HT1080 (cell line): ENCODE measurements at places on chromosomes 5 and 9. TPM values are rescaled to one million over a fixed set of nuclear protein-coding genes. Genes with fewer than 3 reads are reported as not detected.

- peak; percentile 84 for DNase-seq
These were observed 85.2 kb upstream of the ZBTB43 start for GRCh38 chr9:126719618-126720031.

Gene FGD3
- 0.06 TPM in 1 of 2 replicates, not detected in the other for total RNA-seq

Gene DND1
- 1.8 and 2.8 TPM in 2 replicates for total RNA-seq

DNA sequence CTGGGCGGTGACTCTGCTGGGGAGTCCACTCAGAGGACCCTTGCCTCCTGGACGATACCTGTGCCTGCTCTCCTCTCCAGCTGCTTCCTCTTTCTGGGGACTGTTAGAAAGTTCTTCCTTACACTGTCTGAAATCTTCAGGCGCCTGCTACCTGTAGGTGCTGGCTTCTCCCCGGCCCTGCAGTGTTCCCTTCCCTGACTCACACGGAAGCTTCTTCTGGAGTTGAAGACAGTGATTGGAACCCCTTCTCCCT is 562 bp downstream of the GSN start:
- DNase-seq = no peak

DNA sequence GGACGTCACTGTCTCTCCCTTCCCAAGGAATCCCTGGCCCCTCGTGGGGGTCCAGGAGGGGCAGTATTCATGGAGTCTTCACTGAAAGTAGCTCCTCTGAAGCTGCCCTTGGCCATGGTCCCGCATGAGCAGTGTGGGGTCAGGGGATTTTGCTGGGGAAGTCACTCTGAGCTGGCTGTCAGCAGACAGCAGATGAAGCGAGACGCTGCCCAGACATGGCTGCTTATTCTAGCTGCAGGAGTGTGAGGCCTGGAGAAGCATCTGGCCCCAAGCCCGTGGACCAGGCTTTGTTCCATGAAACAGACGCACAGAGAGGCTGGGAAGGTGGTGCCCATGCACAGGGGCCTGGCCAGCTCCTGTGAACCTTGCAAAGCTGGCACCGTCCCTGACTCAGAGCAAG is 21.5 kb upstream of the ASS1 start:
- no peak for DNase-seq

Gene SLC36A3
- not detected in 2 replicates for total RNA-seq

- DNase-seq = no peak
These were observed 131.0 kb upstream of the DAB2 start for GRCh38 chr5:39555788-39556187.

DNA sequence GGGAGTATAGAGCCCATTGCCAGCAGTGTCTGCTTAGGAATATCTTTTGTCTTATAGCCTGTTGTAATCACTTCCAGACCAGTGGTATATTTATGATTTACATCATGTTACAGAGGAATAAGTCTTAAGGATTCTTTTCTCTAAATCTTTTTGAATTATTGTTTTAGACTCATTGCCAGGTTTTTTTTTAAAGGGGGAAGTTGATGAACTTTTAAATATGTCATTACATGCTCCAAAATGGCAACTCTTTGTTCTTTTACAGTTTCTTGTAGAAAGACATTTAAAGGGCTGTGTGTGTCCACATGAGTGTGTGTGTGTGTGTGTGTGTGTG is 59.4 kb upstream of the NFIB start:
- no peak for DNase-seq

Gene ZNF658
- total RNA-seq = 2.2 and 2.6 TPM in 2 replicates

DNA sequence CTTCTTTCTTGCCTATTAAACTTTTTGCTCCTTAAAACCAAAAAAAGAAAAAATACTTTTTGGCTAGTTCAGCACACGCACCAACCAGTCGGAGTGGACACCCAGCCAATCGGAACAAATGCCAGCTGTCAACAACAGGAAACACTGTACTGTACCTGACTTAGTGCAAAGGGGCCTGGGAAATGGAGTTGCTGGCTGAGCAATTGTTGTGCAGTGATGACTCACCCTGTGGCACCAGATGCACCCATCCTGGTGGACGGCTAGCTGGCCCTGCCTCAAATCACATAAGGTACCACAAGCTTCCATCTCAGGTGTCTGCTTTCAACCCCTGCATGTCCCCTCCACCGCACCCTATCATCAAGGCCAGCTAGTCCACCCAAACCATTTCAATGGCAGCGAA is 20.9 kb downstream of the FOXE1 start:
- DNase-seq = peak; percentile 72

GRCh38 chr5:6732634-6733410 is 19.6 kb downstream of the TENT4A start:
- DNase-seq = peak; percentile 97

DNA sequence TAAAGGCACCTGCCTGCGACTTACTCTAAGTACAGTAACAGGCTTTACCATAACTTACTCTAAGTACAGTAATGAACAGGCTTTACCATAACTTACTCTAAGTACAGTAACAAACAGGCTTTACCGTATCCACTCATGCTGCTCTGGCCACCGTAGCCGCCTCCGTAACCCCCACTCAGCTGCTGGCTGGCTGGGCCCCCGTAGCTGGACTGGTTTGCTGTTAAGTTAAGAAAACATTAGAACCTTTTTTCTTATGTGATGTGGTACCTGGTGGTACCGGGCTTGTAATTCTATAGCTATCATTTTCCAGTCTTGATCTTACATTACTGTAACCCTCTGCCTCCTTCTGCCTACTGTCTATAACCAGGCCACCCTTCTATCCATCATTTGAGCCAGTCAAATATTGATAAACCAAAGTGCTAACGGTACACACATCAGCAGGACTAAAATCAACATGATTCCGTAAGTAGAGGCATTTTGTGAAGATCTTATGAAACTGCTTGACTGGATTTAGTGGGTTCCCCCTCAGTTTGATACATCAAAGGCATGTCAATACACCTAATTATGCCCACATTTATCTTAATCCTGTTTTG is 7.4 kb downstream of the HNRNPH1 start:
- DNase-seq = no peak

DNA sequence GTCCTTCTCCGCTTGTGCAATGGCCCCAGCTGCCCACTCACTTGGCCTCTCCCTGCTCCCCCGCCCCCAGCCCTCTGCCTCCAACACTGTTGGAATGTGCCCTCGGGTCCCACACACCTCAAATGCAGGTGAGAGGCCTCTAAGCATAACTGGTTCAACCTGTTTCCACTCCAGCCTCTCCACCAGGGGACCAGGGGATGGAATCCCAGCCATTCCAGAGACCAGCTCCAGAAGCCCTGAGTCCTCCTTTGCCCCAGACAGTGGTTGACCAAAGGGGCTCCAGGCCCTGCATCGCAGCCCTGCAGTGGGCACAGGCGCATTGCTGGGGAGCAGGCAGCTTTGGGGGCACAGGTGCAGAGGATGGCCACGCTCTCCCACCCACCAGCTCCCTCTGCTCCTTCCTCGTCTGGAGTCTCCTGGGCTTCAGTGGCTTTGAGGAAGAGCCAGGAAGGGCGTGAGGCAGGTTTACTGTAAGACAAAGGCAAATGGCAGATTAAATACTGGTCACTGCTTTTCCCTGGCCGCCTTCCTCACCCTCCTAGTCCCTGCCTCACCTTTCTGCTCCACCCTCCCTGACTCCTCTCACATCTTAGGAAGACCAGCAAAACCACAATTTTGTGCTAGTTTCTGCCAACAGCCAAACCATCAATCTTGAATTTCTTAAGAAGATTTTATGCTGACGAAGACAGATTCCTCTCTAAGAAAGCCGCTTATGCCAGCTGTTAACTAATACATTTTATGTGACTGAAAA is 29.1 kb upstream of the IRX2 start:
- DNase-seq = no peak

Gene ANKRD18B
- 3.7 and 15.0 TPM in 2 replicates for total RNA-seq

Gene GIN1
- total RNA-seq = 6.0 and 8.0 TPM in 2 replicates

Gene NUTM2G
- total RNA-seq = not detected in 2 replicates

GRCh38 chr9:99720455-99721050 is 101.1 kb upstream of the NR4A3 start:
- peak; percentile 29 for DNase-seq

DNA sequence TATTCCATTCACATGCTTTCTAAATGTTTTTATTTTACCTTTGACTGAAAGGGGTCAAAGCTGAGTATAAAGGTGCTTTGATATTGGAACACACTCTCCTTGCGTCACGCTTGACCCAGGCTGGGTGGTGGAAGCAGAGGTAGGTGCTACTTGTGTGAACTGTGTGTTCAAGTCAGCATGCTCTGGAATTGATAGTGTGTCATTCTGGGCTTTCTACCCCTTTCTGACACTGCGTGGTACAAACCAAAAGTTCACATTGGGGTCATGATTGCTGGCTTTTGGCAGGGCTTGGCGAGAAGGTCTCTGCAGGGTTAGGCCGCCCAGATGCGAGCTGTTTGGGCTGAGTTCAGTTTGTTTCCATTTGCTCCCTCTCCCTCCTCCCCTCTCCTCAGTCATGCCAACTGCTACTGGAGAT is 131.8 kb downstream of the ADAMTSL1 start:
- DNase-seq = no peak

Gene PTPRD
- 9.1 and 9.6 TPM in 2 replicates for total RNA-seq

DNA sequence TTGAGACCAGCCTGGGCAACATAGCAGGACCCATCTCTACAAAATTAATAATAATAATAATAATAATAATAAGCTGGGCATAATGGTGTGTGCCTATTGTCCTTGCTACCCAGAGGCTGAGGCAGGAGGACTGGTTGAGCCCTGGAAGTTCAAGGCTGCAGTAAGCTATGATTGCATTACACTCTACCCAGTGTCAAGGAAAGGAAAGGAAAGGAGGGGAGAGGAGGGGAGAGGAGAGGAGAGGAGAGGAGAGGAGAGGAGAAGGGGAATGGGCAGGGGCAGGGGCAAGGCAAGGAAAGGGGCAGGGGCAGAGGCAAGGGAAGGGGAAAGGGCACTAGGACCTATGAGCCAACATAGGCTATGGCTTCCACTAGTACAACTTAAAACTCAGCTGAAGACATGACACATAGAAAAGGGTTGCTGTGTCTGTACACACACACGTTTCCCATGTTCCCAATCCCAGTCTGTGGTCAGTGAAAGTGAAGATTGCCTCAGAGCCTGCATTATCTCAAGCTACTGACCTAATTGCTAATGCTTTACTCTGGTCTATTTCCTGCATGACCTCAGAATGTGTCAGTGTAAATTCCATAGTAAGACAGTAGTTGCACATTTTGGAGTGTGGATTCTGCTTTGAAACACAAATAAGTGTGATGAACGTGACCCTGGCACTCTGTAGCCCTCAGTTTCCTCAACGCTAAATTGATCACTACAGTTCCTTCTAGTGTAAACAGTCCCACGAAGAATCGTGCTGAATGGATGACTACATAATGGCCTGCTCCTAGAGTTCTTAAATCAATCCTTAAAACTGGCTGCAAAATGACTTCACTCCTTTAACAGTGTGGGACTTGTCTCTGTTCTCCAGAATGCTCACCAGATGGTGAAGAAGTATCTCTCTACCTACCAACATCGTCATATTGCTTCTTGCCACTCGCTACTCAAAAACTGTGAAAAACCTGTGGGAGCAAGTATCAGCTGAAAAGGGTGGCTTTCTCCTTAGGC is 497.0 kb downstream of the RAB3C start:
- DNase-seq = peak; percentile 95

Gene KIF20A
- 99.6 and 107 TPM in 2 replicates for total RNA-seq

Gene LTC4S
- total RNA-seq = 1.2 TPM in 1 of 2 replicates, not detected in the other

Gene UBE2R2
- 15.9 and 25.7 TPM in 2 replicates for total RNA-seq

- DNase-seq = no peak
These were observed 2.2 kb downstream of the NSMF start for GRCh38 chr9:137456864-137457405.

DNA sequence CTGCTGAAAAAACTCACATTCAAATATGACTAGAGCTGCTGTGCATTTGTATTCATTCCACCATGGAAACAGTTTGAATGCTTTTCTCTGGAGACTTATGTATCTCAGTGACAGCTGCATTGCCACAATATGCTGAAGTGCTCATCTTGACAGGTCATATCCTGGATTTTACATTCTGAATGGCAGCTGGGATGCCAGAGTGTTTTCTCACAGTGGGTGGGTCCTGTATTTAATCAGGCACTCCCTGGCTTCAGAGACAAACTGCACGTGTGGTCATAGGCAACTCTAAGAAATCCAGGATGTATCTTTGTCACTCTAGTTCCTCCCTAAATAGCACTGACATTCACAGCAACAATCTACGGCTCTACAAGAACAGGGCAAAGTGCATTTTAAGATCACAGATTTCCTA is 75.6 kb downstream of the ST8SIA4 start:
- DNase-seq = peak; percentile 72

DNA sequence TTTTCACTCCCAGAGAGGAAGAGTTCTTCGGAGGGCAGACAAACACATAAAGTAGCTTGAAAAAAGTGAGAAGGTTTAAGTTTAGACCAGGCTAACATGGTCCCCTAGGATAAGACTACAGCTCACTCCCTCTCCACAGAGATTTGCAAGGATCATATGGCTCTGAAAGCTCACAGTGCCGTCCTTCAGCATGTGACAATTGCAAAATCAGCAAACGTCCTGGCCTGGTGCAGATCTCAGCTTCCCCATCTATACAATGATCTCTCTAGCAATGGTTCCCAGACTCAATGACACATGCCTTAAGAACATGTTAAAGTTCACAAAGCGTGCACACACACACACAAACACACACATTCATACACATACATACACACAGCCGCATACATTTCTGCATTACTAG is 327.6 kb downstream of the ACTL7B start:
- DNase-seq = no peak

- DNase-seq = no peak
These were observed 29.0 kb downstream of the PAEP start for GRCh38 chr9:135590486-135591079.

DNA sequence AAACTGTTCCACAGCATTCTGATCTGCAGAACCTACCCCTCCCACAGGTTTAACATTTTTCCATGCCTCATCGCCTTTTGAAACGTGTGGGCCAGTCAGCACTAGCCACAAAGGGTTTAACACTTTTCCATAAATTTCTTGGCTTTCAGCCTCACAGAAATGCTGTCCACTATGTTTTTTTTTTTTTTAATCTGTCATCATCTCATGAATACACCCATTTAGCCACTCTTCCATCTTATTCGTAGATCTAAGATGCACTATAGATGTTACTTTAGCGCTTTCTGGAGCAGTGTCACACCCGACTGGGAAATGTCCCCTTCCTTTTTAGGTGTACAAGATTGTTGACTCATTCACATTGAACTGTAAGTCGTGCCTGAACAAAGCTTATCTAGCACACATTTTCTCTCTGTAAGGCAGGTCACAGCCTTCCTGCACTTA is 62.3 kb downstream of the GCNT1 start:
- no peak for DNase-seq

Gene NCBP1
- 49.2 and 52.9 TPM in 2 replicates for total RNA-seq

Gene RASGEF1C
- total RNA-seq = not detected in 2 replicates

DNA sequence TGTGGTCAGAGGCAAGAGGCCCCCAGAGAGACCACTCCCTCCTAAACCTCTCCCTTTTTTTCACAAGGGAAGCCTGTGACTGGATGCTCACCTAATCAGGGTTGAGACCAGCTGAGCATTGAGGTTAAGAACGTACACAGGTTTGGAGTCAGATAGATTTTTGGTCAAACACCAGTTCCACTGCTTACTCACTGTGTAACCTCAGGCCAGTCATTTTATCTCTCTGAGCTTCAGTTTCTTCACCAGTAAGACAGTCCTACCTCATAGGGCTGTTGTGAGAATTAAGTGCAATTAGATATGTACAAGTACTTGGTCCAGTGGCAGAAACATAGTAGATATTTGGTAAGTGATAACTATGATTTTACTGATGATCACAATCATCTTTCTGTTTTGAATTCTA is 256.8 kb downstream of the CDK5RAP2 start:
- DNase-seq = no peak
